ENCODE measurements at places on chromosomes 3 and 15. TPM values are rescaled to one million over a fixed set of nuclear protein-coding genes. Genes with fewer than 3 reads are reported as not detected.

DNA sequence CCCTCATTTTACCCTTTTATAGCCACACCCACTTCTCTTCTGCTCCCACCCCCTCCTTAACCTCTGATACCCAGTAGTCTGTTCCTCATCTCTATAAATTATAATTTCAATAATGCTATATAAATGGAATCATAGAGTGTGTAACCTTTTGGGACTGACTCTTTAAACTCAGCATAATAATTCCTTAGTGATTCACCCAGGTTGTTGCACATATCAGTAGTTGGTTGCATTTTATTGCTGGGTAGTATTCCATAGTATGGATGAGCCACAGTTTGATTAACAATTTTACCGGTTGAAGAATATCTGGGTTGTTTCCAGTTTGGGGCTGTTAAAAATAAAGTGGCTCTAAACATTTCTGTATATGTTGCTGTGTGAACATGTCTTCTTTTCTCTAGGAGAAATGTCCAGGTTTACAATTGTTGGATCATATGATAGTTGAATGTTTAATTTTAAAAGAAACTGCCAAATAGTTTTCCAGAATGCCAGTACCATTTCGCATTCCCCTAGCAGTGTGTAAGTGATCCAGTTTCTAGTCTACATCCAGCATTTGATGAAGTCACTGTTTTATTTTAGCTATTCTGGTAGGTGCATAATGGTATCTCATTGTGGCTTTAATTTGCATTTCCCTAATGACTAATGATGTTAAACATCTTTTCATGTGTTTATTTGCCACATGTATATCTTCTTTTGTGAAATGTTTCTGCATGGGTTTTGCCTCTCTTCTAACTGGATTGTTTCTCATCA lies 68.5 kb downstream of the VPS8 start:
- no peak for DNase-seq

DNA sequence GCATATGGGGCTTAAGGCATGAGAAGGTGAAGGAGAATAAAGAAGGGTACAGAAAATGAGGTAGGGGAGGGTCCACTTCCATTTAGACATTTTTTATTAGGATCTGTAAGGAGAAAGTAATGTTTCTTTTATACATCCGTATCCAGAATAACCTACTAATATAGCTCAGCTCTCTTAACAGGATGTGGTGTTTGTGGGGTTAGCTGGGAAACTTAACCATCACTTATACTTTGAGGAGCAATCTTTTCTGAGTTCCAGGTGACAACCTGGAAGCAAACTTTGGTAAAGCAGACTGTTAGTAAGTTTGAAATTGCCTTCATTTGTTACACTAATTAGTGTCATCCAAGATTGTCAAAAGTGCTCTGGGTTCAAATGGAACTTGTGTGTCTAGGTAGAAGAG lies 36.6 kb downstream of the BUB1B start:
- no peak for DNase-seq

The GATM gene
- 743 TPM for total RNA-seq

The CASR gene
- total RNA-seq: not detected

The SAMD7 gene
- not detected for total RNA-seq

DNA sequence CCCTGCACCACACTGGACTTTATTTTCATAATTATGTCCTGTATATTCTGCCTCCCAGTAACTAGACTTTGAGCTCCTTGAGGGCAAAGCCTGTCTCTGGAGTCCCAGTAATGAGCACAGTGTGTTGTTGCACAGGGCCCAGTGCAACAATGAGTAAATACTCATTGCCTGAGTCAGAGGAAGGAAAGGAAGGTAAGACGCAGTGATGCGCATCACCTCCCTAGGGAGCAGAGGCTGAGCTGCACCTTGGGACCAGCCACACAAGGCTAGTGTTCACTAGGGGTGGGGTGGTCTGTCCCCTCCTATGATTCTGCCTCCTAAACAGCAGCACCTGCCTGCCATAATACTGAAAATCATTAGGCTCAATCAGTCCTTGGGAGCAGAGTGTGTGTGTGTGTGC lies 86.6 kb upstream of the ADAMTSL3 start:
- DNase-seq: no peak

Measured in tongue (tissue), 3 donors.